Skeletal muscle cell (primary cell): ENCODE measurements at places on chromosomes 3 and 15.

GRCh38 chr3:105823149-105823867, 45.5 kb downstream of the CBLB start:
- DNase-seq: peak; percentile 91

DNA sequence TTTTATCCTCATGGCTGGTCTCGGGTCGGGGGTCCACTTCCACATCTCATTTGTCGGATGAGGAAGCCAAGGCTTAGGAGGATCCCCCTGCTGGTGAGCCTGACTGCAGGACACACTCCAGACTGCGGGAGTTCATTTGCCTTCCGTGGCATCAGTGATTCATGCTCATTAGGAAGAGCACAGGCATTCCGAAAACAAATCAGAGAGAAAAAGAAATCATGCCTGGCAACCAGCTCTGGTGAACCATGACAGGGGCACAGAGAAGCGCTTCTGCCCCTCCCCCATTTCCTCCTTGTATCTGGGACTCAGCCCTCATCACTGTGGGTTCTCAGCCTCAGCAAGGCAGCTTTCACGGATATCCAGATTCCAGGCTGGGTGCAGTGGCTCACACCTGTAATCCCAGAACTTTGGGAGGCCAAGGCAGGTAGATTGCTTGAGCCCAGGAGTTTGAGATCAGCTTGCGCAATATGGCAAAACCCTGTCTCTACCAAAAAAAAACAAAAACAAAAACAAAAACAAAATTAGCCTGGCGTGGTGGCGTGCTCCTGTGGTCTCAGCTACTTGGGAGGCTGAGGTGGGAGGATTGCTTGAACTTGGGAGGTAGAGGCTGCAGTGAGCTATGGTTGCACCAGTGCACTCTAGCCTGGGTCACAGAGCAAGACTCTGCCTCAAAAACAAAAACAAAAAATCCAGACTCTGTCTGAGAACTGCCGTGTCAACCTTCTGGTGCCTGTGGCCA, 28.4 kb downstream of the IRAK2 start:
- DNase-seq: peak; percentile 84

- no peak for DNase-seq
Measured at GRCh38 chr3:184993394-184993793, 159.5 kb downstream of the C3orf70 start.

DNA sequence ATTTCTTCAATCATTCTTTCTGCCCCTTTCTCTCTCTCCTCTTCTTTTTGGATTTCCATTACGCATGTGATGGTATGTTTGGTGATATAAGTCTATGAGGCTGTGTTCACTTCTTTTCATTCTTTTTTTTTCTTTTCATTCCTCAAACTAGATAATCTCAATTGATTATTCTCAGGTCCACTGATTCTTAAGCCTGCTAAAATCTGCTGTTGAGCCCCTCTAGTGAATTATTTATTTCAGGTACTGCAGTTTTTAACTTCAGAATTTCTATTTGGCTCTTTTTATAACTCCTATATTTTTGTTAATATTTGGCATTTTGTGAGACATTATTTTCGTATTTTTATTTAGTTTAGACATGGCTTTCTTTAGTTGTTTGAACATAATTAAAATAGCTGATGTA, 671.3 kb upstream of the NECTIN3 start:
- DNase-seq: no peak

DNA sequence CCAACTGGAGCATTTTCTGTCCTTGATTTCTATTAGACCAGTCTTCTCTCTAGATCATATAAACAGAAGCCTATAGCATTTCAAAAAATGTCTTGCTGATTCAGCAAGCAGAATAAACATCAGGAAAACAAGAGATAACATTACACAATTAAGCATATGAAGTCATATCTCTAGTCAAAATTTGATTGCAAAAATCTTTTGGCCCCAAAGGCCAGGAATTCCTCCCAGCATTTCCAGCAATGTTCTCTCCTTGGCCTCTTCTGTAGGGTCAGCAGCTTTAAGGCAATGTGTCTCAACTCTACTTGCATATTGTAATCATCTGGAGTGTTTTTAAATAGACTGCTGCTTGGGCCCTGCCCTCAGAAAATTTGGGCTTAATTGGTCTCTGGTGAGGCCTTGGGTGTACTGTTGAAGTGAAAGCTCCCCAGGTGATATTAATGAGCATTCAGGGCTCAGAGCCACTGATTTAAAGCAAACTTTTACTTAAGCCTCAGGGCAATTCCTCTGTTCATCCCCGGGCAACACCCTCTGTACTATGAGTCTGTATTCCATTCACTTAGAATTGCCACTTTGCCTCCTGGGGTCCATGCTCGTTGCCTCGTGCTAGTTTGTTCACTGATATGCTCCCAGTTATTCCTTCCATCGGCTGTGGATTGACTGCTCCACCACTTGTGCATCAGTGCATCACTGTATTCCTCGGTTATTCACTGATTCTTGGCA, 1072.6 kb downstream of the ROBO2 start:
- DNase-seq: no peak

DNA sequence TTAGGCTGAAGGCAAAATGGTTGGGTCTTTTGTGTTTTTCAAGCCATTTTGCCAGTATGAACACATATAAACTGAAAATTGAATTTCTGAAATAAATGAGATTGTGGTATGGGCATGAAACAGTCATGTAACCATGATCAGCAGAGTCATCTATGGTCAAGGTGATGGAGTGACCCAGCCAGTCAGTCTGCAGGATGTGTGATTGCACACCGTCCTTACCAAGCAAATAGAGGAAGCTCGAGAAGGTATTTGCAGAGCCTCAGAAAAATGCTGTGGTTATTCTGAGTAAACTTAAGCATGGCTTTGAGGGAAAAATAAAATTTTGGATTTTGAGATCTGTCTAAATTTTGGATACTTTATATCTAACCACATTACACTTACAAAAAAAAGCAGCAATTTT, 95.9 kb upstream of the RNF7 start:
- no peak for DNase-seq

DNA sequence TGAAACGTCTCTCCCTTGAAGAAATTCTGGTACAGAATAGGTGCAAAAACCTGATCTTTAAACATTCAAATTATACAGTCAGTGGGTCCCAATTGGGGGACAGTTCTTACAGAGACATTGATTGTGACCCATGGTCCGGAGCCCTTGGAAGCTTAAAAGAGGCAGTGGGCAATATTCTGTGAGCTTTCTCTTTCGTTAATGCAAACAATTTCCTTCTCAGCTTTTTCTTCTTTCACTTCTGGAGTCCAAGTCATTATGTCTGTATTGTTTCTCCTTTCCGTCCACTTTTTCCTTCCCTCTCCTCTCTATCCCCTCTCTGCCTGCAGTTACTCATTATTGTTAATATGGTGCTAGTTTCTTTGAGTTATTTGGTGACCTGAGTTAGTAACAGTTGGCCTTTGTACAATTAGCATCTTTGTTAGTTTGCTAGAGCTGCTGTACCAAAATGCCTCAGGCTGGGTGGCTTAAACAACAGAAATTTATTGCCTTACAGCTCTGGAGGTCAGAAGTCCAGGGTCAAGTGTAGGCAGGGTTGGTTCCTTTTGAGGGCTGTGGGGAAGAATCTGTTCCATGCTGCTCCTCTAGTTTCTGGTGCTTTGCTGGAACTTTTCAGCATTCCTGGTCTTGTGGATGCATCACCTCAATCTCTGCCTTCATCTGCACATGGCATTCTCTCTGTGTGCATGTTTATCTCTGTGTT, 102.6 kb downstream of the GMPS start:
- no peak for DNase-seq

DNA sequence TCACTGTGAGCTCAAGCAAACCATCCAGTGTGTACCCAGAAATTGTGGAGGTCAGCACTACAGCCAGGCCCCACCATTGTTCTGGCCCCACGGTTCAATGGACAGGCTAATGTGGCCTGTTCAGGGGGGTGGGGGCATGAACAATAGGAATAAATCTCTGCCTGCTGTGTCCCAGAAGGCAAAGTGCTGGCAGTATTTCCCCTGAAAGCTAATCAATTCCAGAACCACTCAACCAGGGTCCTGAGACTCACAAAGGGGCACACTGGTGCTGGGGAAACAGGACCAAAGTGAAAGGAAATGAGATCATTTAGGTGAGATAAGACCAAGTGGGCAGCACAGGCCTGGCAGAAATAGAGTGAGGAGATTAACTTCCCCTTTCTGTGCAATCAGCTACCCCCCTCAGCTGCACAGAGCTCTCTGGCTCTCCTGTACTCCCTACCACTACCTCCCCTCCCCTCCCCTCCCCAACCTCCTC, 11.5 kb downstream of the CRYGS start:
- no peak for DNase-seq

- no peak for DNase-seq
Measured at GRCh38 chr15:62027263-62027565, 33.0 kb downstream of the VPS13C start.

- DNase-seq: no peak
Measured at GRCh38 chr3:184743248-184743647, 31.4 kb upstream of the MAGEF1 start.

GRCh38 chr3:157502916-157503595, at the start of gene VEPH1:
TSS of gene VEPH1 (minus strand) at chr3:157503416. CDS start at chr3:157495349, 8,067 bp downstream.
- DNase-seq: peak; percentile 59

DNA sequence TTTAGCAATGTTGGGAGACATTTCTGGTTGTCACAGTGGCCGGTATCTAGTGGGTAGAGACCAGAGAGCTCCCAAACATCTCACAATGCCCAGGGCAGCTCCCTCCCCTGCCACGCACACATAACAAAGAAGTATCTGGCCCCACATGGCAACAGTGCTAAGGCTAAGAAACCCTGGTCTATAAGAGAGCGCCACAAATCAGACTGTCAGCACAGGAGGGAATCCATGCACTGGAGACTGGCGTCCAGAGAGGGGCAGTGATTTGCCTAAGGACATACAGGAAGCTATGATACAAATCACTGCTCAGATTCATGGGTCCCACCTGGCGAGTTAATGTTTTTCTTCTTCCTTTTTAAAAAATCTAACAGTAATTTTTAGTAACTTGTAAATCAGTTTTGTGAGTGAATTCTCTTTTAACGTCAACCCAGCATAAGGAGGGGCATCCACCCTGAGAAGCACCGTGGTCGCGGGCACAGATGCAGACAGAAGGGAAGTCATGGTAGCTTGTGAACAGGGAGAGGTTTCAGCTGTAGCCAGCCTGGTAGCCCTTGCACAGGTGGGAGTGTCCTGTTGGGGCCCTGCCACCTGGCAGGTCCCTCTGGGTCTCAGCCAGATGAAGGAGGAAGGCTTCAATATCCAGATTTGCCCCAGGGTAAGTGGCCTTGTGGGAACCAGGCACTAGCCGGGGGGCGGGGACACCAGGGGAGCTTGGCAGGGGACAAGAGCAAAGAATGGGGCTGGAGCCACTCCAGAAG, 8.7 kb downstream of the ISG20 start:
- no peak for DNase-seq

DNA sequence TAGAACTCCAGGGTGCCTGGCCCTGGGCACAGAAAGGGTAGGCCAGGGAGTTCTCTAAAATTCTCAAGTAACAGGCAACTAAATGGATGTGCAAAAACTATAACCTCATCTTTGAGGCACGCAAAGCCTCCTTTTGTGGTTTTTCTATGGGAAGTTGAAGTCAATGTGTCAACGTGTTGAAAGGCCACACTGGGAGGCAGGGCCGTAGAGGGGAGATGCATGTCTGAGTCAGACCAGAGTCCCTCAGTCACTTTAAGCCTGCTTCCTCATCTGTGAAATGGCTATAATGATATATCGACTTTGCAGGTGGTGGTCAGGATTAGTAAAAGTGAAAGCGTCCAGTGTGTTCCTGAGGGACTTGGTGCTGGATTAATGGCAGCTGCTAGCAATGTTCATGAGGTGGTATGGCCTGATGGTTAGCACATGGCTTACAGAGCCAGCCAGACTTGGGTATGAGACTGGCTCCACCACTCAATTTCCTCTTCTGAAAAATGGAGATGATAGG, 17.0 kb downstream of the TGM5 start:
- DNase-seq: peak; percentile 31

GRCh38 chr3:169186596-169186995, 476.9 kb downstream of the MECOM start:
- no peak for DNase-seq

DNA sequence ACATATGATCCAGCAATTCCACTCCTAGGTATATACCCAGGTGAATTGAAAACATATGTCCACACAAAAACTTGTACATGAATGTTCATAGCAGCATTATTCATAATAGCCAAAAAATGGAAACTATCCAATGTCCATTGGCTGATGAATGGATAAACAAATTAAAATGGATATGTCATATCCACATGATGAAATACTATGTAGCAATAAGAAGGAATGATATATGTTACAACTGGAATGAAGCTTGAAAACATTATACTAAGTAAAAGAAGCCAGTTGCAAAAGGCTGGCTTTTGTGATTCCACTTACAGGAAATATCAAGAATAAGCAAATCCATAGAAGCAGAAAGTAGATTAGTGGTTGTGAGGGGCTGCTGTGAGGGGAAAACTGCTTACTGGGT, 33.7 kb downstream of the BNC1 start:
- DNase-seq: peak; percentile 6

DNA sequence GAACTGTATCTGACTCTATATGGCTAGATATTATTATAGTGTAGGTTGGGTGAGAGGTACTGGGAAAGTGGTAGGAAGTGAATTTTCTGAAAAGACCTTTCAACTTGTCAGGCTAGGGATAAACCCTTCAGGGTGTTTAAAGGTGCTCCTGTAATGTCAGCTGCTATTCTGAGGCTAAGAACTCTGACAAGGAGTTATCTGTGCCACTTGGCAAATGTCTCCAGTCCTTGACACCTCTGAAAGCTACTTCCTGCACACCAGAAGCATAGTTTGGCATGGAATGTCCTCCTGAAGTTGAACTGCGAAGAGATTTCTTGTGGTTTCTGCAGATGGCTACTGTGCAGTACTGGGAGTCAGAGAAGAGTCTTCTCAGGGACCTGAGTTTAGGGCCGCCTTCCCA, 194.3 kb downstream of the CDIN1 start:
- DNase-seq: no peak

GRCh38 chr15:82919231-82919886, 33.2 kb downstream of the HOMER2 start:
- no peak for DNase-seq

DNA sequence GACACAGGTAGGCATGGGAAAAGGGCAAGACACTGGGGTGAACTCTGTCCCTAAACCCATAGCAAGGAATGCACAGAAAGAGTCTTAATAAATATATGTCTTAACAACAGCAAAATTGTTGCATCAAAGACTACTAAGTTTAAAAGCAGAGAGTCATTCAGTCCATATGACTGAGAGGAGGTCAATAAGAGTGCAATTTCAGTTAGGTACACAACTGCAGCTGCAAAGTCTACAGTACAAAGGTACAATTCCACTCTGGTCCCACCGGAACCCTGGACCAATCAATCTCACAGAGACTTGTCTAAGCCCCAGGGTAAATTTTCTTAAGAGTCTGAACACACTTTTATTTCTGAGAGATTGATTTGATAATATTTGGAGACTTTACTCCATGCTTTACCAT, 6.9 kb downstream of the CP start:
- DNase-seq: no peak

DNA sequence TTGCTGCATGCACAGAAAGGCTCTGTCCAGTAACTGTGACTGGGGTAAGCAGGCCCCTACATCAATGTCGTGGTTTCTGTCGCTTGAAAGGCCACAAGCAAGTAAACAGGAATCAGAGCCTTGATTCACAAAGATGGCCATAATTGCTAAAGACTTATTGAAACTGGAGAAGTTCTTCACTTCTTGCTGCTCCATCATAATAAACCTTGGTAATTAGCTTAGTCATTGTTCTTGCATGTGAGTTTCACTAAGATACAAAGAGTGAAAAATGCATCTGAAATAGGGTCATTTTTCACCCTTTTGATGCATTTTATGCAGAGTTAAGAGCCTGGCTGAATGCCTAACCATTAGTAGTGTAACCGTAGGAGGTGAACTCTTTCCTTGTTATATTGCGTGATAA, 3.2 kb downstream of the SEMA6D start:
- DNase-seq: no peak

GRCh38 chr15:70225416-70225815, 127.7 kb upstream of the TLE3 start:
- no peak for DNase-seq
